ENCODE measurements at places on chromosomes 3 and 15. TPM values are rescaled to one million over a fixed set of nuclear protein-coding genes. Genes with fewer than 3 reads are reported as not detected.

The PFN2 gene
- 169 TPM for total RNA-seq

The ADAMTS7 gene
- 25.0 TPM for total RNA-seq

The NSMCE3 gene
- 6.9 TPM for total RNA-seq

The PATL2 gene
- total RNA-seq = 0.46 TPM

The EHD4 gene
- 22.9 TPM for total RNA-seq

The ITIH1 gene
- not detected for total RNA-seq

The MON1A gene
- 10.0 TPM for total RNA-seq
